ENCODE measurements at places on chromosomes 5 and 9.

DNA sequence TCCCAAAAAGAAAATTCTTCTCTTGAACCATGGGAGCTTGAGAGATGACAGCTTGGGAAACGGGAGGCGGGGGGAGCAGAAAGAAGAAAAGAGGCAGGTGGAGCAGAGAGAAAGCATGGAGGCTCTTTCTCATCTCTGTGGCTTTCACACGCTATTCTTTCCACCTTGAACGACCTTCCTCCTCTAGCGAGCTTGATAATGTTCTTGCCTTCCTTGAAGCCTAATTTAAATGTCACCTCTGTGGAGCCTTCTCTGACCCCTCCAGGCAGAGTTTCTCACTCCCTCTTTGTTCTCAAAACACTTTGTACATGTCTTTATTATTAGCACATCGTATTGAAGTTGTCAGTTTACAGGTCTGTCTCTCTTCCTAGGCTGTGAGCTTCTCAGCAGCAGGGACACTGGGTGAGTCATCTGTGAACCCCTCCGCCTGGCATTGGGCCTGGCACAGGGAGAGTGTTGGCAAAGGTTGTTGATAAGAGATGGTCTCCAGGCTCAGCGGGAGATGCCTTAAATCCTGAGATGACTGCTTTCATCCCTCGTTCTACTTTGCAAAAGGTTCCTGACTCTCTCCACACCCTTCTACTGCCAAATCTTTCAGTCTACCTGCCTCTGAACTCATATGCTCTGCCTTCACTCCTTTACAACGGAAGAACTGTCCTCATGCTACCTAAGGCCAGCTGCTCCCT, 14.1 kb upstream of the STRBP start:
- DNase-seq = no peak

DNA sequence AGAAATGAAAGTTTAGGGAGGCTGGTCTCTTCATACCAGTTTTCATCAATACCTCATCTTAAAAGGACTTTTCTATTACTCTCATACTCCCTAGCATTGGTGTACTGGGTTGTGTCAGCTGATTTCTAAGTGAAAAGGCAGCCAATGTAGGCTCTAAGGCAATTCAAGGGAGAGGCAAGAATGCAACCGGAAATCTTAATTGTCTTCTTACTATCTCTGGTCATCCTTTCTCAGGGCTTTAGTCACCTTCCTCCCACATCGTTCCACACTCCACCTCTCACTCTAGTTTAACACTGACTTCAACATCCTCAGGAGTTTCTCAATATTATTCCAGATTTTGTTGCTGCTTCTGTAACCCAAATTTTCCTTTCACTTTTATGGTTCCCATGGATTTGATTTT, 281.8 kb upstream of the RFX3 start:
- DNase-seq = no peak

GRCh38 chr5:2482778-2483177, 268.7 kb downstream of the IRX2 start:
- no peak for DNase-seq

- DNase-seq = no peak
These were observed 353.5 kb downstream of the NDUFS4 start for GRCh38 chr5:53913941-53914340.

DNA sequence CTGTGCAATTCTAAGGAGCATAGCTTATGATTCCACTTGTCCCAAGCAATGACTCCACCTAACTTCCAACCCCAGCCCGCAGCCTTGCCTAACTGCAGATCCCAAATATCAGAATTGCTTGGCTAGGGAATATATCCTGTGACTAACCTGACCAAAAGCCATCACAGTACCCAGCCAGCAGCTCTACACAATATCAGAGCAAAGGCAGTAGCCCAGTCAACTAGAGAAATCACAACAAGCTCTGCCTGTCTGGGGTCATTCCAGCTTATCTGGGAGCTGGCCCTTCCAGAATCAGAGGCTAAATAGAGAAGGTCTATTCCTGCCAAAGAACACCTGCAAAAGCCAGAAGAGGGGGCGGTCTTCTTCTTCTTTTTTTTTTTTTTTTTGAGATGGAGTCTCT, 9.3 kb upstream of the KIAA1958 start:
- no peak for DNase-seq

GRCh38 chr9:134477342-134477925, 151.2 kb downstream of the RXRA start:
- DNase-seq = no peak

DNA sequence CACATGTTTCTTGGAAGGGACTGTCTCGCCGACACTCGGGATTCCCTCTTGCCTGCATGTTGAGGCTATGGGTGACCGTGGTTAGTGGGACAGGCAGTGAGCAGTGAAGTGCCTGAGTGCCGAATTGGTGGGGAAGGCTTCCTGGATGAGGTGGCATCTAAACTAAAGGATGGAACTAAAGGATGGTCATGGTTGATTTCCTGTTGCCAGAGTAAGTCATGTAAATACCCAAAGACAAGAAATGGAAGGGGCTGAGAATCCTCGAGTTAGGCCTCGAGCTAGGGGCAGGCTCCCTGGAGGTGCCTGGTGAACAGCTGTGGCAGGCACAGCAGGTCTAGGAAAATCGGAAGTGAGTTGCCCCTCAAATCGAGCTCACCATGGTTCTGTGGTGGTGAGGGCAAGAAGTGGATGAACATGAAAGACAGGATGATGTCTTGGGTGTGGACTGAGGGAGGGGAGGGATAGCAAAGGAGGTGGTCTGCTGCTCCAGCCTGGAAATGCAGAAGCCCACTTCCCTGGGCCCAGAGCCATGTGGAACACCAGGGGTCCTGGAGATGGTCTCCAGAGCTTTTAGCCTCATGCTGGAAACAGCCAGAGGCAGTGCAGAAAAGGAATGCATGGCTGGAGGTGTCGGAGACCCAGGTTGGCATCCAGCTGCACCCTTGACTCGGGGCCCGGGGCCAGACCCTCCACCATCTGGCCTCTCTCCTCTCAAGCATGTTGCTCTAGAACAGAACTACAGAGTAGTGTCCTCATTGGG, 12.2 kb downstream of the CD74 start:
- DNase-seq = no peak

- DNase-seq = no peak
These were observed 8.7 kb upstream of the GDA start for GRCh38 chr9:72140586-72140985.

GRCh38 chr5:96006291-96006690, 44.6 kb upstream of the ELL2 start:
- no peak for DNase-seq

DNA sequence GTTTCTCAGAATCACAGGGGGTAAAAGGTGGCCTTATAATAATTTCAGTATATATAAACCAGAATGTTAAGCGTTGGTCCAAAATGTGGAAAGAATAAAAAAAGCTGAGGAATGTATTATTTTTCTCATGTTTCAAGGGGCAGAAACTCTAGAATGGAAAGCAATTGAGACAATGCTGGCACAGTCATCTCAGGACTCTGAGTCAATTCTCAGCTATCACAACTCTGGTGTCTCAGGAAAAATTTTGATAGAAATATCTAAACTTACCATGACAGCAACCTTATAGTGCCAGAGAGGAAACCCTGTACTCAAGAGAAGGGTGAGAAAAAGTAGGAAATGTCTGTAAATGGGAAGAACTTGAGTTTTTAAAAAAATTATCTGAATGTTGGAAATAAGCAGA, 1189.4 kb upstream of the NUDT12 start:
- DNase-seq = no peak

- DNase-seq = no peak
These were observed 42.8 kb downstream of the RAPGEF1 start for GRCh38 chr9:131697097-131697496.

DNA sequence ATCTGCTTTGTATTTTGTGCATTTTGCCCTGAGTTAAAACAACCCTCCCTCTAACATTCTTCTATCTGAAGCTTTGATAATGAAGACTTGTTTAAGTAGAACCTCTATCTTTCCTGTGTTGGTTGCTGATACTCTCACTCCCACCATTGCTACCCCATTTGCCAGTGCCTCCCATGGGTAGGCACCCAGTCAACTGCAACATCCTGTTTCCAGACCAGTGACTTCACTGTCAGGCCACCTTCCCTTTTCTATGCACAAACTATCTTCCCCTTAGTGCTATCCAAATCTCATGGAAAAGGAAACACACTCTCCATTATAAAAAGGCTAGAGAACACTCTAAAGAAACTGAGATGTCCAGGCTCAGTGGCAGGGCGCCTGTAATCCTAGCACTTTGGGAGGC, 5.6 kb upstream of the IARS1 start:
- DNase-seq = no peak

GRCh38 chr9:121368745-121369144, 1.3 kb downstream of the STOM start:
- no peak for DNase-seq

GRCh38 chr9:25677301-25678146, 720 bp downstream of the TUSC1 start:
- DNase-seq = no peak

DNA sequence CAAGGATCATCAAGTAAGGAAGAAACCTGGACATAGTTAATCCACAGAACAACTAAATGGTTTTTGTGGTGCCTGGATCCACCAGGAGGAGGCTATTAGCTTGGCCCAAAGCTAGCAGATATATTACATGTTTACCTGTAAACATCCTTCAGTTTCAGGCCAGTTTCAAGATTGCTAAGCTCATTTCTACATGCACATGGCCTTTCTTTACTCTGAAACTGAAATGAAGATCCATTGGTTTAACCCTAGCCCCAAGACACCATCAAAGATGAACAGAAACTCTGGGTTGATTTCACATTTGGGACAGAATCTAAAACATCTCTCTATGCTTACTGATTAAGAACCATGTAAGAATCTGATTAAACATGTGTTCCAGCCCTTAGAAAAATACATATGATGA, 611.8 kb downstream of the TLE1 start:
- no peak for DNase-seq

DNA sequence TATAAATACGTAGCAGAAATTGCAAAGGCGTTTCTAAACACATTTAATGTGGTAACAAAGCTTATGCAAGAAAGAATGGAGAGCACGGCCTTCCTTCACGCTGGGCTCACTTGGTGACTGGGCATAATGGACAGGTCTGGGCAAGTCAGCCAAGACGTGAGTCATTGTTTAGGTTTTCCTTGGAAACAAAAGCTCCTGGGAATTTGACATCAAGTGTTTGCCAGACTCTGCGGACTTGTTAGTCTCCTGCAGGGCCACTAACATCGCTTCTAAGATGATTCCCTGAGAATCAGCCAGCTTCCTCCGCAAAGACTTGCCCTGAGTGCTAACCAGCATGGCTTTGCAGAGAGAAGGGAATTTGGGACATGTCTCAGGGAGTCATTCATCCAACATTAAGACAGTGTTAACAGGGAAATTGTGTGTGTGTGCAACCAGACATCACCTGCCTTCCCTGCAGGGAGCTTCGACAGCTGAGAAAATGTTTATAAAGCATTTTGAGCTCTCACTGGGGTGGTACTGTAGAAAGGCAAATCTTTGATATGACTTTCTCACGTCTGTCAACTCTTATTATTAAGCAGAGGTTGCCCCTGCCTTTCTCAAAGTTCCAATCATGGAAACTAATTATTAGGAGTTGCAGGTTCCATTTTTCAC, 182.5 kb downstream of the NTRK2 start:
- DNase-seq = no peak

DNA sequence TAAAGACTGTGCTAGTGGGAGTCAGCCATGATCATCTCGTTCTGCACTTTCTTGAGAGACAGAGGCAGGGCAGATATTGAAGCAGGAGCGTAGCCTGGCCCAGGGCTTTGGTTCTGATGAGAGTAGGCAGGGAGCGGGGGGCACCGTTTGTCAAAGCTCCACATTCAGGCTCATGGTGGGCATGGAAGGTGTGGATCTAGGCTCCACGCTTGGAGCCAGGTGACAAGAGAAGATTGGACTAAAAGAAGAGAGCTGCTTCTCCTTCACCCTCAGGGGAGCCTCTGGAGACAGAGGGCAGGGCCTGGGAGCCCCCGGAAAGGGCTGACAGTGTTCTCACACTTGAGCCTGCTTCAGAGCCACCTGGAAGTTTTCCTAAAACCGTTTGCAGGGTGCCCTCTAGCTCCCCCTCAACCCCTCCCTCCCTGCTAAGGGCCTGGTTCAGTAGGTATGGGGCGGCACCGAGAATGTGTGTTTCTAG, 24.7 kb upstream of the FCN2 start:
- no peak for DNase-seq

DNA sequence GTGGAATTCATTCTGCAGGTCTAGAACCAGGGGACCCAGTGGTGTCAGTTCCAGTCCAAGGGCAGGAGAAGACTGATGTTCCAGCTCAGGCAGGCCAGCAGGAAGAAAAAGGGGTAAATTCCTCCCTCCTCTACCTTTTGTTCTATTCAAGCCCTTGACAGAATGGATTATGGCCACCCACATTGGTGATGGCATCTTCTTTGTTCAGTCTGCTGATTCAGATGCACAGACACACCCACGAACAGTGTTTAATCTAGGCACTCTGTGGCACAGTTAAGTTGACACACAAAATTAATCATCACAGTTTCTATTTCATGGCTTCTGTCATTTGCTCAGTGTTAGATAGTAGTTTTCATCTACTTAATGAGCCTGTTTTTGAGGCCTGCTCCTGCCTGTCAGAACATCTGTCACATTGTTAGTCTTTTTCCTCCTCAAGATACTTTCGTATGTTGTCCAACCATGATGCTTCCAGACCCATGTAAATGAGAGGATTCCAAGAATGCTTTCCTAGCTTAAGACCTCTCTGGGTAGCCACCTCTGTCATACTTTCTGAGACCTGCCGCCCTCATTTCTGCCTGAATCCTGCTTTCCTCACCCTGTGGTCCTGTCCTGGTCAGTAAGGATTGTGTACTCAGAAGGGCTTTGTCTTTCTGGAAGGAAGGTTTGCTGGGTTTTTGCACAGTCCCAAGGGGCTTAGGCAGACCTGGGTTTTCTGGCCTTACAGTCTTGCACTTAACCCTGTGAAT, 72.5 kb downstream of the SPIN1 start:
- DNase-seq = no peak

- DNase-seq = no peak
These were observed 69.1 kb downstream of the PPARGC1B start for GRCh38 chr5:149799119-149799623.

GRCh38 chr5:165227515-165227914, 1722.1 kb downstream of the MAT2B start:
- no peak for DNase-seq

DNA sequence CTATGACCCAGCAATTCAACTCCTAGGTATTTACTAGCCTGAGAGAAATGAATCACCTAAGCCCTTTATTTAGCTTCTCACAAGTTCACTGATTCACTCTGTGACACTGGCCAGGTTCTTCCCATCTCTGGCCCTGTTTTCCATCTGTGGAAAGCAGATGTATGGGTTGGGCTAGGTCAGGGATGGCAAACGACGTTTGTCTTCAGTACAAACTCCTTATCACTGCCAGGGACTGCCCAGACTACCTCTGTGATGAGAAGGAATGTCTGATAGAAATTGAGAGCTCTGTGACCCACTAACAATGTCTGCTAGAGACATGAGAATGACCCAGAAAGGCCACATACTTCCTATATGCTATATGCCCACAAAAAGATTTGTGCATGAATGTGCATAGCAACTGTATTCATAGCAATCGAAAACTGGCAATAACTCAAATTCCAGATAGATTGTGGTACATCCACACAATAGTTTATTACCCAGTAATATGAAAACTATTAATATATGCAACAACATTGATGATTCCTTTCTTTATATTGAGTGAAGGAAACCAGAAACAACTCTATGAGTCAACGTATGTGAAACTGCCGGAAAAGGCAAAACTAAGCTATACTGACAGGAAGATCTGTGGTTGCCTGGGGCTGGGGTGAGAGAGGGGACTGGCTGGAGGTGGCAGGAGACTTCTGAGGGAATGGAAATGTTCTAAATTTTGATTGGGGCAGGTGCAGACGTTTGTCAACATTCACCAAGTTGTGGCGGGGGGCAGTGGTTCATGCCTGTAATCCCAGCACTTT, 32.0 kb upstream of the ADAM19 start:
- DNase-seq = peak; percentile 19

- DNase-seq = no peak
These were observed 300.0 kb upstream of the TRPC7 start for GRCh38 chr5:136665331-136665730.

Measured in activated CD4-positive, CD25-positive, alpha-beta regulatory T cell treated with anti-CD3 and anti-CD28 coated beads, Interleukin-2, amount 50 U/mL, for 16 hours (primary cell).